GM12891 (cell line): ENCODE measurements at places on chromosomes 4 and X.
A peak's percentile ranks its signal among the peaks of the same experiment; 100 is the strongest.

DNA sequence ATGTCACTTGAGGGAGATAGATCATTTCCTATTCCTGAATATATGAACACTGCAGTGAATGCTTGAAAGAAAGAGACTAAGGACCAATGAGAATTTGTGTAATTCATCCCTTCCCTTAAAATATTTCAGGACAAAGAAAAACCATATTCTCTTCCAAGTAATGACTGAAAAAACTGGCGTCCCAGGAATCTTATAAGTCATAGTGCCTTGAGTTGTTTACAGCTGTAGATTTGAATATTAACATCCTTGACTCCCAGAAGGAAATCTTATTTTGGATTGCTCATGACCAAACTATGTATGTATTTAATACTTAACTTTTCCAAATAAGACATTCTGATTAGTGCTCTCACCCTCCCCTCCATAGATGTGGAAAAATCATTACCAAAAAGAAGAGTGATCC, 55.5 kb downstream of the CLDN22 start:
- no peak for DNase-seq

GRCh38 chr4:6761649-6762615, 20.6 kb upstream of the KIAA0232 start:
- DNase-seq: no peak

DNA sequence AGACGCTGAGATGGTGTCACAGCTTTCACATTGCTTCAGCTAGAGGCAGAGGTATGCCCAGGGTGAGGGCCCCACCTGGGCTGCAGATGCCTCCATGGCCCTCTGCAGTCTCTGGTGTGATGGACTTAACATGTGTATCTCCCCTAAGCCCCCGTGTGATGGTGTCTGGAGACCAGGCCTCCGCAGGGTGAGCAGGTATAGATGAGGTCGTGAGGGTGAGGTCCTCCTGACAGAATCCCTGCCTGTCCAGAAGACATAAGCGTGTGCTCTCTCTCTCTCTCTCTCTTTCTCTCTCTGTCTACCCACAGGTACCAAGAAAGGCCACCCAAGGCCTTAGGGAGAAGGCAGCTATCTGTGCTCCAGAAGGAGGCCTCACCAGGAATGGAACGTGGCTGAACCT, 50.9 kb downstream of the CPZ start:
- DNase-seq: no peak

GRCh38 chr4:87624698-87625097, 16.4 kb downstream of the DSPP start:
- no peak for DNase-seq

GRCh38 chr4:48361012-48361400, 19.7 kb downstream of the SLAIN2 start:
- no peak for DNase-seq

DNA sequence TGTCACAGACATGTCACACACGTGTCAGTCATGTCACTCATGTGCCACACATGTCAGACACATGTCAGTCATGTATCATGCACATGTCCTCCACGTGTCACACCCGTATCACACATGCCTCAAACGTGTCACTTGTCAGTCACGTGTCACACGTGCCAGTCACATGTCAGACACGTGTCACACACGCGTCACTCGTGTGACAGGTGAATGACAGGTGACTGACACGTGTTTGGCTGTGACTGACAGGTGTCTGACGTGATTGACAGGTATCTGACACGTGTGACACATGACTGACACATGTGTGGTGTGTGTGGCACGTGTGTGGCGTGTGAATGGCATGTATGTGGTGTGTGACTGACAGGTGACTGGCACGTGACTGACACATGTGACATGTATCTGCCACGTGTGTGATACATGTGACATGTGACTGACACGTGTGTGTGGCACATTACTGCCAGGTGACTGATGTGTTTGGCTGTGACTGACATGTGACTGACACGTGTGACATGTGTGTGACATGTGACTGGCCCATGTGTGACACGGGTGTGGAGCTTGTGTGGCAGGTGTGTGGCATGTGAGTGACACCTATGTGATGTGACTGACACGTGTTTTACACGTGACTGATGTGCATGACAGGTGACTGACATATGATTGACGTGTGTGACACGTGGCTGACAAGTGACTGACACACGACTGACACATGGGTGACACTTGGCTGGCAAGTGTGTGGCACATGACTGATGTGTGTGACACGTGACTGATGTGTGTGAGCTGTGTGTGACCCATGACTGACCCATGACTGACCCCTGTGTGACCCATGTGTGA, 90.7 kb upstream of the GPC3 start:
- DNase-seq: no peak

- no peak for DNase-seq
These were observed 119.7 kb upstream of the PCDH7 start for GRCh38 chr4:30600246-30601017.

GRCh38 chr4:168707205-168707604, 210.4 kb downstream of the PALLD start:
- no peak for DNase-seq

DNA sequence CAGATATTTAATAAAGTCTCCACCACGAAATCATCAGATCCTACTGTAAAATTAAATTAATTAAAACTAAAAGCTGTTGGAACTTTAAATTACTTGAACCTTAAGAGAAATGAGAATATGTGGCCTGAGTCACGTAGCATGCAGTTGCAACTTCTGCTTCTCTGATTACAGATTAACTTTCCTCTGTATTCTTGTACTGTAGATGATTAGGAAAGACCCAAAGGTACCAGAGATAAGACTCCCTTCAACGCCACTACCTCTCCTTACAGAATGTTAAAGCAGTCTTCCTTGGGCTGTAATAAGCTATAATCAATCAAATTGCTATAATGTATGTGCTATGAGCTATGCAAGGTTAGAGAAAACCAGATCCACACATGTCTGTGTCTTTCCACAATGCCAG, 47.9 kb downstream of the FAM13A start:
- DNase-seq: no peak

DNA sequence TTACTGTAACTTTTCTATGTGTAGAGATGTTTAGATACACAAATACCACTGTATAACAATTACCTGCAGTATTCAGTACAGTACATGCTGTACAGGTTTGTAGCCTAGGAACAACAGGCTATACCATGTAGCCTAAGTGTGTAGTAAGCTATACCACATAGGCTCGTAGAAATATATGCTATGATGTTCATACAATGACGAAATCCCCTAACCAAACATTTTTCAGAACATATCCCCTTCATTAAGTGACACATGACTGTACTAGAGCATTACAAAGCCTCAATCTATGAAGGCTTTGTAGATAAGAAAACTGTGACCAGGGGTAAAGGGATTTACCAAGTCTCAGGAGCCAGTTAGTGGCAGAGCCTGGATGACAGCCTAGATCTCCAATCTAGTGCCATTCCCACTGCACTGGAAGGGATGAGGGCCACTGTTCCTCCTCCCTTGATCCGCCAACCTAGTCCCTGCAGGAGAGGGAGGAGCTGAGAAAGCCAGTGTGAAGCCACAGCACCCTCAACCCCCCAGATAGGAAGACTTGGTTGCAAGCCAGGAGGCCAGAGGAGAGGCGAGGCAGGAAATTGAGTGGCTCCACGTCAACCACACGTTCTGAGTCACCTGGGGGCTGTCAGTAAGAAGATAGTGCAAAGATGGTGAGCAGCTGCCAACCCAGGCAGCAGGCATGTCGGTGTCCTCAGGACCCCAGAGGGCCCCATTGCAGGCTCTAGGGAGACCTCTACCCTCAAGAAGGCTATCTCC, 227.7 kb downstream of the BCOR start:
- DNase-seq: no peak

GRCh38 chr4:4633431-4633830, 91.6 kb upstream of the STX18 start:
- DNase-seq: no peak

DNA sequence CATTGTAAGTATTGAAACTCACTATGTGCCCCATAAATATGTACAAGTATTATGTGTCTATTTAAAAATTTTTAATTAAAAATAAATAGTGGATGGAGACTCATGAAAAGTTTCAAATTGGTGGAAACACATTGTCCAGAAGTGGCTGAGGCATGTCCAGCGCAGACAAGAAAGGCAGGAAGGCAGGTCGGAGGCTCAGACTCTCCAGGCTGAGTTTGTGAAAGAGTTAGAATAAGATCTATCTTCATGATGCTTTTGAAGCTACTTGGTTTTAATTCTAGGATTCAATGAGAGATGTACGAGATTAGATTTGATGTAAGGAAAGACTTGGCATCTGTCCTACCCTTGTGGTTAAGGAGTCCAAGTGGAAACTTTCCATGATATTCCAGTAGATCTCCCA, 19.8 kb downstream of the PNMA6F start:
- DNase-seq: no peak

DNA sequence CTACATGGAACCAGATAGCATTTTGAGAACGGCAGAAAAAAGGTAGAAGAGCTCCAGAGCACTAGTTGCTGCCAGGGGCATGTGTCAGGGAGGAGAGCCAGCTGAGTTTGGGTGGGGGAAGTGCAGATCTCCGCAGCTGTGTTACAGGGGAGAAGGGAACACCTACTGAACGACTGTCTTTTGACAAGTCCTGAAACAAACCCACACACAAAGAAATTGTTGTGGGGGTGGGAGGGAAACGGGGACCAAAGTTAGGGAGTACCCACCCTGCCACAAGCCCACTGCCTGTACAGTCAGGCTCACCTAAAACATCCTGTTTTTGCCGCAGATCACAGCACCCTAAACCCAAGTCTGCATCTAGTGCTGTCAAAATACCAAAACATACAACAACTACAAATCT, 55.5 kb downstream of the LEF1 start:
- DNase-seq: no peak

DNA sequence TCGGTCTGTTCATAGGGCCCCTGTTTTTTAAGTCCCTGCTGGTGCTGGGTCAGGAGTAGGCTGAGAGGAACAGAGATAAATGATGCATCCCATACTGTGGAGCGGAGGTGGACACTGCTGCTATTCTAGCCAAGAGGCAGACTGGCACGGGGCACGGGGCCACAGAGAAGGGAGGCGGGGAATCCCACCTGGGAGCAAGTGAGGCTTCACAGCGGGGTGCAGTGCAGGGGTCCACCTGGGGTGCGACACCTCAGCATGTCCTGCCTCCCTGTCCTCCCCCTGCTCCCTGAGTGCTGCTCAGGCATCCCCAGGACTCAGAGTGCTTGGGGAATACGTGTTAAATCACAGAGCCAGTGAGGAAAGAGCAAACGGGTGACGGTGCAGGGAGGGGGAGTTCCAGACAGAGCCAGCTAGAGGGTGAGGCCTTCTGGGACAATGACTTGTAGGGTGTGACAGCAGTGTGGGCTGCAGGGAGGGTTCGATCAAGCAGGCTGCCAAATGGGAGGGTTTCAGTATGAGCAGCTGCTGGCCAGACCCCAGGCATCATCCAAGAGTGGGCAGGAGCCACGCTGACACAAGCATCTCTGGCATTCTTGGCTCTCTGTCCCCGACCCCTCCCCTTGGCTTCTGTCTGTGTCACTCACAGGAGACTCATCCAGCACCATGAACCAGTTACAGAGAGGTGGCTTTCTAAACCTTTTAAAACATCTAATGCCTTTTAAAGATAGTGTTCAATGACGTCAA, 13.7 kb upstream of the HTRA3 start:
- DNase-seq: no peak

DNA sequence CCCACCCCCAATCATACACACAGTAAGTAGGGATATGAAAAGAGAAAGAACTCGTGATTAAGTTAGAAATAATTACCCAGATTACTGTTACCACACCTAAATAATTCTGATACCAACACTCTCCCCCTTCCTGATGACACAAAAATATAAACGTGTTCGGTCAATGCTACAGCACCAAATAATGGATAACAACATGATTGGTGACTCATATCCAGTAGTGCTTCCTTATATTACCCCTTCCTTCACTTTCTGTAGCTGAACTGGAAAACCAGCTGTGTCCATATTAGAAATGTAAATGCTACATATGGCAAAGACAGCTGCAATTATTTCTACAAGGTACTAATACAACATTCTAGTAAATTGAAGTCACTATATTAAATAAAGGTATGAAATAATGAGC, 20.8 kb downstream of the EIF4E start:
- DNase-seq: no peak

GRCh38 chr4:25290490-25291067, 22.0 kb upstream of the ZCCHC4 start:
- DNase-seq: no peak

DNA sequence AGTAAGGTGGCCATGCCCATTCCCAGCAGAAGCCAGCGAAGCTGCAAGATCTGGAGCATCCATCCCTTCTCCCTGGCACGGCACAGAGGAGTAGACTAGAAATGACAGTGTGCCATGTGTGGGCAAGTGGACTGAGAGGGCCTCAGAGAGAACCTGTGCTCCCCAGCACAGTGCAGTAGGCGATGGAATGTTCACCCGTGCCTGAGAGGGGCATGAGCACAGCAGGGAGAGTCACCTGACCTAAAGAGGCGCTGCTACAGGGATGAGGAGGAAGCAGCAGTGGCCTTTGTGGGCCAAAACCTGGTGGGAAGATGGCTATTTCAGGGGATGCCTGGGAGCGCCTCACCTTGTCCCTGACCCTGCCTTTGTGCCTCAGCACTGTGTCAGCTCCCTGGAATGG, 8.0 kb upstream of the CDKN2AIP start:
- no peak for DNase-seq

- peak; percentile 19 for DNase-seq
These were observed 1.1 kb upstream of the RAP1GDS1 start for GRCh38 chr4:98260047-98260578.

GRCh38 chr4:104393655-104394324, 100.9 kb downstream of the CXXC4 start:
- DNase-seq: no peak

GRCh38 chr4:83779103-83780052, 243.5 kb downstream of the GPAT3 start:
- no peak for DNase-seq

DNA sequence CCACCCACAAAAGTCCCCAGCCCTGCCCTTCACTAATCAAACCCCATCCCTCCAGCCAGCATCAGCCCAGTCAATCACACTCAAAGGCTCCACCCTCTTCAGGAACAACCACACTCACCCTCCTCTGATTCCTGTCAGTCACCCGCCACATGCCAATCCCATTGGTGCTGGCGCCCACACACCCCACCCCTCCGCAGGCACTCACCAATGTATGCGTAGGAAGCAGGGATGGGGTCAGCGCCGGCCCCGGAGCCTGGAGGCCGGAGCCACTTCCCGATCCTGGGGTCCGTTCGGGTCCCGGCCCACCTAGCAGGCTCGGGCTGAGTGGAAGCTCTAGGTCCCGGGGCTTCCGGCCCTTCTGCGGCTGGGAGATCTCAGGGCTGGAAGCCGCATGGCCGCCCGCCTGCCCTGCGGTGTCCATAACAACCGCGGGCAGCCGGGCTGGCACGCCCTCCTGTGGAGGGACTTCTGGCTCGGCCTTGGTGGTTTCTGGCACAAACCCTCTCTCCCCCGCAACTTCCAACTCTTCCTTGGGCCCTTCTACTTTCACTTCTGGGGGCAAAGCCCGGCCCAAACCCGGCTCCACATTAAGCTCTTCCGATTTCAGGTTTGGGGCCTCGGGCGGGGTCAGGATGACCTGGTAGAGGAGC, 7.9 kb upstream of the CFP start:
- peak; percentile 69 for DNase-seq

DNA sequence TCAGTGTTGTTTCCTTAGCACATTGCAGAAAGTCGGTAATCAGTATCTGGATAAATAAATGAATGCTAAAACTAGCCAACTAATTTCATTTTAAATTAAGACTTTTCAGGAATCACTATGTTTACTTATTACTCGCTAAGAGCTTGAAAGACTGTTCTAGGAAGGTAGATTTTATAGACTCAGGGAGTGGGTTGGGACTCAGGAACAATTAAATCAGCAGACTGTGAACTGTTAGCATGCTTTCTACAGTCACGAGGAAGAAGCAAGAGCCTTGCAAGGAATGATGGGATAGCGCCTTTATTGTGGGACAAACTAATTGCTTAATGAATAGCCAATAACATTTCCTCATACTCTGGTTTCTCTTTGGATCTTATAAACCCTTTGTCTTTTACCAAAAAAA, 183.2 kb upstream of the AADAT start:
- no peak for DNase-seq
